Skin of body (tissue), 3 donors: ENCODE measurements at places on chromosomes 5 and 9.

- no peak for DNase-seq
Measured at GRCh38 chr9:37178742-37179141, 58.4 kb downstream of the ZCCHC7 start.

- peak; percentile 26 for DNase-seq
Measured at GRCh38 chr5:96703384-96703920, 41.3 kb downstream of the CAST start.

GRCh38 chr9:117887941-117888340 is 183.7 kb downstream of the TLR4 start:
- DNase-seq = no peak

DNA sequence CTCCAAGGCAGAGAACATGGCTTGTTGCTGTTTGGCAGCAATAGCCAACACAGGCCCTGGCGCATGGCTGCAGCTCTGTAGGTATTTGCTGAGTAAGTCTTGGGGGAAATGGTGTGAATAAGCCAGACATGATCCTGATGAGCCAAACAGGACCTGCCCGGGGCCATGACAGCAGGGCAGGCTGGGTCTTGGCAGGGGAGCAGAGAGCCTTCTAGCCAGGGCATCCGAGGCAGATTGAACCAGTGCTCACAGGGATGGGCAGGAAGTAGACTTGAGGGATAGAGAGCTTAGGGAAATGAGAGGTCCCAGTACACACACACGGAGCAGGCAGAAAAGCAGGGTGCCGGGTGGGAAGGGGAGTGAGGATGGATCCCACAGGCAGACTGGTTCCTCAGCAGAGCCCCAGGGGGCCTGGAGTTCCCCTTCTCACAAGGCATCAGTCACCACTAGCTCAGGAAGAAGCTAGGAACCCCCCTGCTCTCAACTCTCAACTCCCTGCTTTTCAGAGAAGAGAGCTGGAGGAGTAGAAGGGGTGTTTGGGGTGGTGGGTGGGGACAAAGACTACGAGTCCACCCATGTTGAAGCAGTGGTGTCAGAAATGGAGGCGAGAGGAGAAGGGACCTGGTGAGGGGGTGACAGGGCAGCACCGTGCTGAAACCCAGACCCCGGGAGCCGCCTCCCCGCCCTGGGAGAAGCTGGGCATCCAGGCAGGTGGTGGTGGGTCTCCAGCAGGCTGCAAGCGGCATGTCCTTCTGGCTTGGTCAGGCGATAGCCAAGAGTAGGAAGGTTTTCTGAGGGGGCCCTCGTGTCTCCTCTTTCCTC is 111.1 kb downstream of the RGS3 start:
- DNase-seq = no peak

- no peak for DNase-seq
Measured at GRCh38 chr5:31783731-31784130, 144.8 kb downstream of the PDZD2 start.

DNA sequence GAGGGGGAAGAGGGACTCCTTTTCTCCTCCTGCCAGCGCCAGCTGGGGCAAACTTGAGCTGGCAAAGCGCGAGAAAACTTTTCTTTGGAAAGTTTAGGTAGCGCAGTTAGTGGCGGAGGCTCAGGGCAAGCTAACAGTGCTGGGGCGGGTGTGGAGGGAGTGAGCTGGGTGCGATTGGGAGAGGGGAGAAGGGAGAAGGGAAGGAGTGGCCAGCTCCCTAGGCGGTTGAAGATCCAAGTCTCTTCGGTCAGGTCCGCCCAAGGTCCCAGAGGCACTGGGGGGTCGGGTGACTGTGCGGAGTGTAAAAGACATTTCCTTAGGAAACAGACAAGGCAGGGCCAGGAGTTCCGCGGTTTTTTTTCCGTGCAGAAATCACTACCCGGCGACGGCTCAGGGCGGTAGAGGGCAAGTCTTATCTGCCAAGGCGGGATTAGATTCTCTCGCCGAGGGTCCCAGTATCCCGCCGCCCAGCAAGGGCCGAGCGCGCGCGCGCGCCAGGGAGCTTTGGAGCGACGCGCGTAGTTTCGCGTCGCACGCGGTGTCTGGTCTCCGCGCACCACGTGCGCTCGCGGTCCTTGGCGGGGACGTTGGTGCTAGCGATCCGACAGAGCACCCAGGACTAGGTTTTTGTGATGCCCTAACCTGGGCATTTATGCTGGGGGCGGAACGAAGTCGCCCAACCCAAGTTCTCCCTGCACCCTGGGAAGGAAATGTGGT is 33.6 kb upstream of the NFIB start:
- no peak for DNase-seq

DNA sequence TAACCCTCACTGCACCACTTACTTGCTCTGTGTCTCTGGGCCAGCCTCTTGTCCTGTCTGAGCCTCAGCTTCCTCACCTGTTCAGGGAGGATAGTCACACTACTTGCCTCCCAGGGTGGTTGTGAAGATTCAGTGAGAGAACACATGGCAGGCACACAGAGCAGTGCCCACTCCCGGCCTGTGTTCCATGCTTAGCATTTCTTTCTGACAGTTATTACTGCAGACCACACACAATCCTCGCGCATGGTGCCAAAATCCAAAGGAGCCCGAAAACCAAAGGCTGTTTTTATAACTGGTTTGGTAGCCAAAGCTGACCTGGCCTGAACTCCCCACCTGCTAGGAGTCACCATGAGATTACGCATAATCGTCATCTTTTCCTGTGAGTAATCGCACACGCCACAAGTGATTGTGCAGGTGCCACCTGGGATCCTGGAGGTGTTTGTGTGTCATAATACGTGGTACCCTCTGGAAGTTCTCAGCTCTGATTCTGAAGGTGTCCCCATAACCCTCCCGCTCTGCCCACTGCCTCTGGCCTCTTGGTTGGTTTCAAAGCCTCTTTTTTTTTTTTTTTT is 84.6 kb upstream of the FBXW11 start:
- no peak for DNase-seq

DNA sequence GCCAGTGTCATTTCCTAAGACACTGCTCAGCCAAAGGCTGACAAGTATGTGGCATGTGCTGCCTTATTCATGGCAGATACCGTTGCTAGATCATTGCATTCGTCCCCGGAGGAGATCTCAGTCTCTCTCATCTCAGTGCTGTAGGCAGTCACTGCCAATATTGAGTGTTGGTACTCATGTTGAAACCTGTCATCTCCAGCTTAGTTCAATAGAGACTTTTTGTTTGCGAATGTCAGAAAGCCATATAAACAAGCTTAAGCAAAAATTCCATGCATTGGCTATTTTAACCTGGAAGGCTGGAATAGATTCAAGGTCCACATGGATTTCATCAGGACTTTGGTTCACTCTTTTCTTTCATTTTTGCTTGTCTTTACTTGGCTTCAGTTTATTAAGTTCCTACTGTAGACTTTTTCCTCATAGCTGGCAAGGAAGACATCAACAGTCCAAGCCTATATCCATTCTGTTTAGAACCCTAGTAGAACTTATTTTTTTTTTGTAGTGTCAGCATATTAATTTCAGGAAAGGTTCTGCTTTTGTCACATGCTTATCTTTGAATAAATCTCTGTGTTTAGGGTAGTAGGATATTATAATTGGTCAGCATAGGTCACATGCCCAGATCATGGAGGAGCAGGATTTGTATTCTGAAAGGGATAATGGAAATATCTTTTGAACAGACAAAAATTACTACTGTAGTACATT is 66.8 kb downstream of the FCHO2 start:
- DNase-seq = no peak

DNA sequence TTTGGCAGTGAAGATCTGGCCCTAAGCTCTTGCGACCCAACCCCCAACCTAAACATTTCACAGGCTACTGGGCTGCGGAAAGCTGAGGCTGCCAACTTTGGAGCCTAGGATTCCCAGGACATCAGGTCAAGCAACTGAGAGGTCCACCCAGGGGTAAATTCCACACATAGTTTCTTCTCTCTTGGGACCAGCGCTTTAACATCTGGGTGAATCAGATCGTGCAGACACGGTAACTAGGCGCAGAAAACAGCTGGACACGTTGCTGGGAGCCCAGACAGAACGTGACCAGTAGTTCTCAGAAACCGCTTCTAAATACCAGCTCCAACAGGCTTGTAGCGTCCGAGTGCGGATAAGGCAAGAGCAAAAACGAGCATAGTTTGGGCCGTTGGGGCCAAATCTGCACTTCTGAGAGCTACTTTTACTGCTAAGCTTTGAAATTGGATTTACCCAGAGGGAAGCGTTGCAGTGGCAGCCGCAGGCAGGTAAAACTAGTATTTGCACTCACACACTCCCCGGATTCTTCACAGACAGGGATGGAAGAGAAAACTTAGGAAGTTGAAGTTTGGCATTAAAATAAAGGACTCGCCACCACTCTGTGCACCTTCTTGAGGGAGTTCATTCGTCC is 11.8 kb downstream of the ITGA1 start:
- DNase-seq = peak; percentile 59

- no peak for DNase-seq
Measured at GRCh38 chr5:8381972-8382371, 513.0 kb downstream of the MTRR start.

DNA sequence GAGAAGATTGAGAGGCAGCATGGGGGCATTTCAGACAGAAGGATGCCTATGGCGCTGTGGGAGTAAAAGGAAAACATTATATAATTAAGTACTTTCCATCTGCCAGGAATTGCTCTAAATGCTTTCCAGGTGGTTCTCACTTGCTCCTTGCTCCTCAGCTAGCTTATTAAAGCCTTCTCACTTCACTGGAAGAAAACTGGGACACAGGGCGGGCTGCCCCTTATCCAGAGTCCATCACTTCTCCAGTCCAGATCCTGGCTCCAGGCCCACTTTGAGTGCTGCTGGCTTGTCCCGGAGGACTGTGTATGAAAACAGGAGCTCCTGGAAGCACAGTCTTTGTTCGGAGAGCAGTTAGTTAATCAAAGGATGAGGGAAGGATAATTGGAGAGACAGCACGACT is 409.9 kb upstream of the ADAMTS16 start:
- DNase-seq = no peak

DNA sequence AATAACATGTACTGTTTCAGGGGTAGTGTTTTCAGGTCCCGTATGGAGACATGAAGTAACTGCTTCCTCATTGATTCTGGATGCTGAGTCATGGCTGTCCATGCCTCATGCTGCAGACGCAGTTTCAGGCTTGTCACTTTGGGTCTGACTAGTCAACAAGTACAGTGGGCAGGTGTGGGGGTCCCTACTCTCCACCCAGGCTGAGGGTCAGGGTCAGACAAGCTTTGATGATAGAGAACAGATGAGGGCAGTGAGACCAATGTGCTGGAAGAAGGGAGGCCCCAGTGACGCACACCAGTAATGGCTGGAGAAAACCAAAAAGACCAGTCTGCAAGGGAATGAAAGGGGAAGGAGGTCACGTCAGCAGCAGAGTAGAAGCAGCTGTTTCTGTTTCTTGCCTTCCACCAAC is 80.0 kb upstream of the NFIL3 start:
- DNase-seq = no peak

GRCh38 chr5:178114325-178115135 is 1.2 kb downstream of the N4BP3 start:
- DNase-seq = no peak

DNA sequence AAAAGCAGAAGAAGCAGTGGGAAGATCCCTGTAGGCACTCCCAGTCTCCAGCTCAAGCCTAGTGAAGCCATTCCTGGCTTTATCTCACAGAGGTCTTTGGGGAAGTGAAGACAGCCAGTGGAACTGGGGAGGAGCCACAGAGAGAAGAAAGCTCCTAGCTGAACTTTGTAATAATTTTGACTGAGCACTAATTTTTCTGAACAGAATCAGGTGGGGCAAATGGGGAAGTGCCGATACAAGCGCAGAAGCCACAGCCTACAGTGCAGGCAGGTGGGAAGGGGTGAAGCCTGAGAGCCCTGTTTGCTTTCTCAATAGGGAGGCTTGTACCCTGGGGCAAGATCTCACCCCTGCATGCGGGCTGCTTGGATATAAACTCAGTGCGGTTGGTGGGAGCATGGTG is 48.4 kb upstream of the SNAPC3 start:
- no peak for DNase-seq

GRCh38 chr5:179225387-179225786 is 119.9 kb downstream of the ADAMTS2 start:
- no peak for DNase-seq

DNA sequence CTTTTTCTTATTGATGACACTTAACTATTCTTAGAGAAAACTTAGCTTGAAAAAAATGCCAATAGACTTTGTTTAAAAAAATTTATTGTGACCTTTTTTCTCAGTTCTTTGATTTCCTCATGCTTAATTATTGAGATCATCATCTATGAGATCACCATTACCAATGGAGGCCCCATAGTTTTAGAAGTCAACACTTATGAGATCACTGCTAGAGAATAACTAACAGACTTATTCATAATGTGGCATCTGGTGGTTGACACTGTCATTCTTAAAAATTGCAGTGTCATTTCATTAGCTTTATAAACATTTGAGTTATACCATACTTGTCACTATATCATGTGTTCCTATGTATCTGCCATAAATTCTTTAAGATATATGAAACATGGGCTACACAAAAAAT is 14.9 kb upstream of the FEM1C start:
- DNase-seq = no peak

DNA sequence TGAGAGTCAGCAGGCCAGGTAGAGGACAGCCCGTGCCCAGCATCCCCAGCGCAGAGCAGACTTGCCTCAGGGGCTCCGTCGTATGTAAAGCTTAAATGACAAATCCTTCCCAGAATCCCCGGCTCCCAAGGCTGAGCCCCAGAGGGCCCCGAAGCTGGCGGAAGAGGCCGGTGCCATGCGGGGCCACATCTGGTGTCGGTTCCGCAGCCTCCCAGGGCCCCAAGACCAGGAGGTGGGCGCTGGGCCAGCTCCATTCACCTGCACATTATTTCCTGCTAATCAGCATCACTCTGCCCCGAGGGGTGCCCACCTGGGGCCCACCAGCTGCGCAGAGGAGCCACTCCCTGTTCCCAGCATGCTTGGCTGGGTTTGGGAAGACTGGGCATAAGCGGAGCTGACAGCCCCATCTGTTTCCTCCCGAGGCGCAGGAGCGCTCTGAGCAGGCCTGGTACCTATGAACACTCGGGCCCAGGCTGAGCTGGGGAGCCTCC is 124.0 kb upstream of the PPP1R26 start:
- no peak for DNase-seq

GRCh38 chr5:6088706-6089105 is 289.6 kb downstream of the MED10 start:
- DNase-seq = no peak

GRCh38 chr5:15446552-15446951 is 53.4 kb upstream of the FBXL7 start:
- no peak for DNase-seq

DNA sequence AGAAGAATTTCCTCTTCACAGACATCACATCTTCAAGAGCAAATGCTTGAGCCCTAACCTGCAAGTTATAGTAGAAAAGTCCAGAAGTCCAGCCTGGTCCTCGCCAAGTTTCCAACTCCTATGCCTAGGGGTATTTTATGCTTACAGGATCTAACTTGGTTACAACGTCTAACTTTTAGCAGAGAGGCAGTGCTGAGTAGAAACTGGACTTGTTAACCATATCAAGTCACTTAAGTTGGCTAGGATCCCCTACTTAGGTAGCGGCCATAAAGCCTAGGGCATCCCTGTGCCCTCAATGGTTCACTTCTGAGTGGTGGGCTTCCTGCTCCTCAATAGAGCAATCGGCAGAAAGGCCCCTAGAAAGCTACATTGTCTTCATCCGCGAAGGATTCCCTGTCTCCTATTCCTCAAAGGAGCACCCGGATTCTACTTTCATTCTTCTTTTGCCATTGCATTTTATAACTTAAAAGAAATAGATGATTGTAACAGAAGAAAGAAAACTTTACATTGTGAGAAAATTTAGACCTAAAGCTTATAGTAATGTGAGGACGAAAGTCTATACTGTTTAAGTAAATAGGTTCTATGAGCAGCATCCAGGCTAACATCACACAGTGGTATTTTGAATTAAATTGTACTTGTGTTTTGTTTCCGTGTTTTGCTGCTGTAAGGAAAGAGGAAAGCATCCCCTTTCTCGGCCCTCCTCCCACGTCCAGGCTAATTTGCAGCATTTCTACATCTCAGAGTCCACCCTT is 1.3 kb upstream of the MTAP start:
- DNase-seq = no peak
